ENCODE measurements at places on chromosomes 1 and 21.

DNA sequence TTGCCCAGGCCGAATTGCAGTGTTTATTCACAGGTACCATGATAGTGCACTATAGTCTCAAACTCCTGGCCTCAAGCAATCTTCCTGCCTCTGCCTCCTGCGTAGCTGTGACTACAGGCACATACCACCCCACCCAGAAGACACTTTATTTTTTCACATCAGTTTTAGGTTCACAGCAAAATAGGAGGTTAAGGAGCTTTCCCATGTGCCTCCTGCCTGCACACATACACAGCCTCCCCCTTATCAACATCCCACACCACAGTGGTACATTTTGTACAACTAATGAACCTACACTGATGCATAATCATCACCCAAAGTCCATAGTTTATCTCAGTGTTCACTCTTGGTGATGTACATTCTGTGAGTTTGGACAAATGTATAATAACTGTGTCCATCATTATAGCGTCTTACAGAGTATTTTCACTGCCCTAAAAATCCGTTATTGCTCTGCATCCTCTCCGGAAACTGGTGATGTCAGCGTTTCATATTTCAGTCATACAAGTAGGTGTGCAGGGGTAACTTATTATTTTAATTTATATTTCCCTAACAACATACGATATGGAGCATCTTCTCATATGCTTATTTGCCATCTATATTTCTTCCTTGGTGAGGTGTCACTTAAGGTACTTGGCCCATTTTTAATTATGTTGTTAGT lies 23.2 kb downstream of the OR13G1 start:
- no peak for DNase-seq

GRCh38 chr1:230542054-230542453 lies 100.2 kb upstream of the COG2 start:
- no peak for DNase-seq

GRCh38 chr1:217910791-217911320 lies 279.7 kb downstream of the SPATA17 start:
- no peak for DNase-seq

- no peak for DNase-seq
Measured at GRCh38 chr1:109750920-109751319, 10.1 kb upstream of the GSTM3 start.

- no peak for DNase-seq
Measured at GRCh38 chr1:157646144-157646543, 48.3 kb upstream of the FCRL4 start.

- DNase-seq = no peak
Measured at GRCh38 chr1:78664763-78665162, 15.1 kb downstream of the IFI44 start.

- DNase-seq = no peak
Measured at GRCh38 chr1:29520571-29521437, 284.5 kb downstream of the PTPRU start.

GRCh38 chr1:116365857-116366256 lies 7.2 kb upstream of the ATP1A1 start:
- DNase-seq = no peak

DNA sequence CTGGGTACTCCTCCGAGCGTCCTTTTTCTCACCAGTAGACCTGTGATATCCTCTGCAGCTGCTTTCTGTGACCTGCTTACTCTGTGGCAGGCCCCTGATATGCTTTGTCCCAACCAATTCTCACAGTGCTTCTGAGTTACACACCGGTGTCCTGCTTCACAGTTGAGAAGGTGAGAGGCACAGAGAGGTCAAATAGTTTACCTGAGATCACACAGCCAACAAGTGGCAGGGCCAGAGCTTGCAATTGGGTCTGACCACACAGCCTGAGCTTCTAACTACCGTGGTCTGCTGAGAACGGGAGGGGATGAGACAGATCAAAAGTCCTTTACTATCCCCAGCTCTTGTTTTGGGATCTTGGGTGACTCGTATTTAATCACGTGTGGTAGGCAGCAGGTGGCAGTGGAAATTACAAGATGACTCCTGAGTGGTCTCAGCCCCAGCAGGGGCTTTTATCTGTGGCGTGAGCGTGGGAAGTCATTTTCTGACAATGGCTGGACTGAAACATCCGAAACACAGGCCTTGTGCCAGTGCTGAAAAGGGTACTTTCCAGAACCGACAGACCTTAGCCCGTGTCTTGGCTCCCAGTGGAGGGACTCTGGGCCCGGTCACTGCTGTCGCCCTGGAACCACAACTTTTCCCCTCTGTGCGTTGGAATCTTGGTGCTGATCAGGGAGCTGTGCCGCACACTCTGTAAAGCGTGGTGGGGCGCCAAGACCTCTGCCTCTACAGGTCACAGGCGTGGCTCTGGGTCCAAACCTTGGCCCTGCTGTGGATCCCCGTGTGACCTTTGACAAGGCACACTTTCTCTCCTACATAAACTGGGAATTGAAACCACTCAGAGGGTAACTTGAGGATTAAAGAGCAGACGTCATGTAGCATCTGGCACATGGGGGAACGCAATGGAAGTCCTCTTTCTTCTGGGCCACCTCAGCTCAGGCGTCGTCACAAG lies 11.9 kb downstream of the THEMIS2 start:
- no peak for DNase-seq

DNA sequence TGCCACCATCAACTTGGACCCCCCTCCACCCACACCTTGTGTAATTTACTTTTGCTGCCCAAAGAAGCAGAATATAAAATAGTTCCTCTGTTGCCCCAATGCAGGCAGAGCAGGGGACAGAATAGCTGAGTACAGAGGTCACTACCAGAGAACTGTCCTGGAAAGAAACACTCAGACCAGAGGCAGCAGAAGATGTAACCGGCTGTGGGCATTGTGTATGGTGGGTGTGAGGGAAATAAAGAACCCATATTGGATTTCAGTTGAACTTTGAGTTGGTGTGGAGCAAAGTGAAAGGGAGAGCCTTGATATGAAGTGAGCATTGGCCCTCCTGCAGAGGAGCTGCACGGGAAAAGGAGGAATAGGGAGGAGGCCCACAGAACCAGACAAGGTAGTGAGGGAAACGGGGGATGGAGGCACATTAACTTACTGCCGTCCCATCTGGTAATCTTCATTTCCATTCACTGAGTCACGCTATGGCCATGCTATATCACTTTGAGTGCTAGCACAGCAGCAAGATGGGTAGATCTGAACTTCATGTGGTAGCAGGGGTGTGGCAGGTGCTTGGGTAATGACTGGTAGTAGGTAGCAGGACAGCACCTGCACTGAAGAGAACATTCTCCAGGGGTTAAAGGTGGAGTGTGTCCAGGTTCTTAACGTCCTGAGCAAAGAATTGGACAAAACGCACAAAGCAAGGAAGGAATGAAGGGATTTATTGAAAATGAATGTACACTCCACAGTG lies 56.3 kb upstream of the FBXO28 start:
- no peak for DNase-seq

DNA sequence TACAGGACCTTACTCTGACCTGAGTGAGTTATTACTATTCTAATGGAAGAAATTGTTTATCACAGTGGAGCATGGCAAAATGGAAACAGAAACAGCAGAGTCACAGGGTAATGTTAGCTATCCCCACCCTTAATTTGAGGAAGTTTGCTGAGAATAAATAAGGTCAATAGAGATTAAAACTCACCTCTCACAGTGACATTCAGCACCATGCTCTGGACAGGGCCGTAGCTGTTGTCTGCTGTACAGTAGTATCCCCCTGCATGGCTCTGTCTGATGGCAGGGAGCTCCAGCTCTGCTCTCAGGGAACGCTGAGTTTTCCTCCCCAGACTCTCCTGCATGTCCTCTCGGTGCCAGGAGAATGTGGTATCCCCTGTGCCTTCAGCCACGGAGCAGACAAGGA lies 11.9 kb downstream of the FCRL4 start:
- no peak for DNase-seq

- no peak for DNase-seq
Measured at GRCh38 chr1:17004466-17005364, 7.0 kb downstream of the ATP13A2 start.

GRCh38 chr1:2529784-2530512 lies at the start of gene HES5:
HES5 (minus strand) TSS chr1:2530263; CDS start chr1:2530164, 99 bp downstream.
- no peak for DNase-seq

- DNase-seq = no peak
Measured at GRCh38 chr1:150557813-150558212, 8.6 kb downstream of the ADAMTSL4 start.

DNA sequence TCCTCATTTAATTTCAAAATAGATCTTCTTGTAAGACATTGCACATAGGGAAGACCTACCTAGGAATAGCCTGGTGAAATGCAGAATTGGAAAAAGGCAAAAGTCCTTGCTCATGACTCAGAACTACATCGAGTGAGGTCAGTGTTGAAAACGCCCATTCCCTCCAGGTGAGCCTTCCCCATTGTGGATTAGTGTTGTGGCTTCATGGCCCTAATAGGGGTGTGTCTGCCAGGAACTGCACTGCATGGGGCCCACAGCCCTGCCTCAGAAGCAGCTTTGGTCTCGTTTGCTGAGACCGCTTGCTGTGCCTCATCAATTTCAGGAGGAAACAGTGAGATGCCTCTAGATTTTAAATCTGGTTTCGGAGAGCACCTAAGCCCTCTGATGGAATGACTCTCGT lies 17.0 kb downstream of the TFF3 start:
- DNase-seq = no peak

GRCh38 chr1:100778748-100779147 lies 59.2 kb downstream of the VCAM1 start:
- no peak for DNase-seq
